ENCODE measurements at places on chromosomes 3 and 15.
A peak's percentile ranks its signal among the peaks of the same experiment; 100 is the strongest.

DNA sequence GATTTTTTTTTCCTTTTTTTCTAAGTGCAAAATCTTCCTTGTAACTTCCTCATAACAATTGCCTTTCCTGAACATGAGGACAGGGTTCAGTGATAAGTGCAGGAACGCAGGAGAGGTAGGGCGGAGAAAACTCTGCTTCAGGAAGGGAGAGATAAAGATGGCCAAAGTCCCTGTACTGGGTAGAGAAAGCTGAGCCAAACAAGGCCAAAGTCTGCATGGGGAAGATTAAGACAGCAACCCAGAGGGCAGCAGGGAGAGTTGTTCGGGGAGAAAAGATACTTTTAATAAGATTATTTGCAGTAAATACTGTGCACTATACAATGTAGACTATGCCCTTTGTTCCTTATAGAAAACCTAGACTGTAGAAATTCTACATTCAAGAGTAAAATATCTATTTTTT is 55.4 kb upstream of the LRRFIP2 start:
- DNase-seq: no peak

DNA sequence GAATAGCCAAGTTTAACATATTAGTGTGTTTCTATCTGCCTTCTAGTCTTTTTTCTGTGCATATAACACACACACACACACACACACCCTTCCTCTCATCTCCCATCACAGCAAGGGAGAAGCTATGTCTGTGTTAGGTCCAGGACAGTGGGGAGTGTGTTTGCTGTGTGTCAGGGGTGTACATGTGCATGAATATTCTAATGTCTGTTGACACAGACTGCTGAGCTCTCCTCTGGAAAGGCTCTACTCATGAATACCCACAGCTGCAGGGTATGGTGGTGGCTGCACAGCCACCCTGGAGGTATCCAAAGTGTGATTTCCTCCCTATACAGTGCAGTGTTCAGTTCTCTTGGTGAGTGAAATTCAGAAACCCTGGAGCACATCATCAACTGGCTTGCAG is 42.9 kb downstream of the ARNT2 start:
- DNase-seq: no peak

DNA sequence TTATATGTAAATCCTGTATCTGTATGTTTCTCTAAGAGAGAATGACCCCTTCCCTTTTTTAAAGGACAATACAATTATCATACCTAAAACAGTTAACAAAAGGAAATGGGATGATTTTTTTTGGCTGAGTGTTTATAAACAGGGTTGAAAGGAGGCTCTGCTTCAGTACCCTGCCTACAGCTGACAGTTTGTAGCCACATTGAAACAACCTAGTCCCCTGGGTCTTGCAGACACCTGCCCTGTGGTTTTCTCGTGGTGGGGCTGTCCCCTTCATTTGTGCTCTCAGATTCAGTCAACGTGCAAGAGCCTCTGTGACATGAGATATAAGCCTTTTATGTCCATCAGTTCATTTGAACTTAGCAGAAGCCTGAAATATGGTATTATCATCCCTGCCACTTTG is 2.3 kb upstream of the HMCES start:
- DNase-seq: no peak

DNA sequence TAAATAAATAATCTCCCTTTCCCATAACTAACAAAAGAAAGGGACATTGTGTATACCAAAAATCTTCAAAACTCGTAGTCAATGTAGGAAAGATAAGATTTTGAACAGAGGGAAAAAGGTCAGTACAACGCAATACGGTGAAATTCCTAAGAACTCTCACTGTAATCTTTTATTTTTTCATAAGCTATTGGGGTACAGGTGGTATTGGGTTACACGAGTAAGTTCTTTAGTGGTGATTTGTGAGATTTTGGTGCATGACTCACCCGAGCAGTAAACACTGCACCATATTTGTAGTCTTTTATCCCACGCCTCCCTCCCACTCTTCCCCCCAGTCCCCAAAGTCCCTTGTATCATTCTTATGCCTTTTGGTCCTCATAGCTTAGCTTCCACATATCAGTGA is 718.0 kb downstream of the TBL1XR1 start:
- DNase-seq: no peak

- DNase-seq: no peak
These were observed 16.1 kb downstream of the SLC28A2 start for GRCh38 chr15:45268135-45268534.

DNA sequence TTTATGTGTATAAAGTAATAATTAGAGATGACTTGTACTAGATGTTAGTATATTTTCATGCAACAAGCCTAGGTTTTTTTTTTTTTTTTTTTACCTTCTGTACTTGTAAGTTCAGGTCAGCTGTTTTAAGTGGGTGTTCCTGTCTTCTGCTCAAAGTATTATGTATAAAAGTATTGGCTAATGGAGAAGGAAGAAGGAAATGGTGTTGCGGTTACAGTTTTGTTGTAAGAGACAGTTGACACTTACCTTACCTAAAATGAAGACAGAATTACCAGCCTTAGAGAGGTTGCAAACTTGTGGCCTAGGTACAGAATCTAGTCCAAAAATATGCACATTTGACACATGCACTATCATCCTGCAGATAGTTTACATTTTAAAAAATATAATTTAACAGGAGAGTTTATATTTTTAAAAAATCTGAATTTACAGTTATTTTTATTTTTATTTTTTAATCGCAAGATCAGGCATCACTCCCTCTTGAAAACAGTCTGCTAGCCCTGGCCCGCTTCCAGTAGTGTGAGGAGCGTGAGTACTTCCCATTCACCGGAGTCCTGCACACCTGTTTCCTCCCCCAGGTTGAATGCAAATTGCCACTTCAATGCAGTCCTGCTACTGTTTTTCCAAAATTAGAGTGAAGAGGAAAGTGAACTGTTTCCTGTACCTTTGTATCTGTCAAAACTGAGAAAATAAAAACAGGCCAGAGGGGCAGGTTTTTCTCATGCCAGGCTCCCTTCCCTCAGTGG is 224.3 kb upstream of the SOX2 start:
- no peak for DNase-seq

DNA sequence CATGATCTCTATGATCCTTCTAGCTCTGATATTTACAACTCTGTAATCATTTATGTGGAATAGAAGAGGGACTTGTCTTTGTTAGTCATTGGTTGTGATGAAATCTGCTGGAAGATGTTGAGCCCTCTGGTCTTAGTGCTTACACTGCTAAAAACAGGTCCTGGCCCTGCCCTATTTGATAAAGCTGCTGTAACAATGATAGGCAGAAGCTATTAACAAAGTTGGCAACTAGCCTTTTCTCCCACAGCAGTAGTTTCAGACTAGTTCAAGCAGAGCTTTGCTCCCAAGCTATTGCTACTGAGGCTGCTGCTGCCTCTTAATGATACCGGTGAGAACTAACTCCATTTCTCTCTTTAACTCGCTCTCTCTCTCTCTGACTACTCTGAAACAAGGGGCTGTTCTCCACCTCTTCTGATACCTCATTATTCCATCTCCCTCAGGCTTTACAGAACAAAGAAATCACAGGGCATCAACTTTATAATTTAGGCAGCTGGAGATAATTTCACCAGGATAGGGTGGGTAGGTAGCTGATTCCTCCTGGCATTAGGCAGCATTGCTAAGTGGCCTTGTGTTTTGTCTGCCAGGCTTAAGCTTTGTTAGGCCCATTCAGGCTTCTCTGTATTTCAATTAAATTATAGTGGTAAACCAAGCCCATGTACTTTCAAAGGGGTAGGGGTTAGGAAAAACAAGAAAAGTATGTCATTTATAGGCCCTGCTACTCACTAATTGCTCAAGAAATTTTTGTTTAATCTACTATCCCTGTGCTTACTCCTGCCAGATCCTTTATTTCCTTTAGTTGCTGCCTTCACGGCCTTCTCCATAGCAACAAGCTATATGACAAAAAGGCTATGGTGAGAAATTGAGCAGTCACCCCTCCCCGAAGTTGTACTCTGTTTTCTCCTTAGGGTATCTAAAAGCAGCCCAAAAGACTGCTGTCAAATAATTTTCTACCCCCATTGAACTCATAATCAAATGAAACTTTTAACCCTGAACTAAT is 139.6 kb downstream of the RBPMS2 start:
- no peak for DNase-seq

DNA sequence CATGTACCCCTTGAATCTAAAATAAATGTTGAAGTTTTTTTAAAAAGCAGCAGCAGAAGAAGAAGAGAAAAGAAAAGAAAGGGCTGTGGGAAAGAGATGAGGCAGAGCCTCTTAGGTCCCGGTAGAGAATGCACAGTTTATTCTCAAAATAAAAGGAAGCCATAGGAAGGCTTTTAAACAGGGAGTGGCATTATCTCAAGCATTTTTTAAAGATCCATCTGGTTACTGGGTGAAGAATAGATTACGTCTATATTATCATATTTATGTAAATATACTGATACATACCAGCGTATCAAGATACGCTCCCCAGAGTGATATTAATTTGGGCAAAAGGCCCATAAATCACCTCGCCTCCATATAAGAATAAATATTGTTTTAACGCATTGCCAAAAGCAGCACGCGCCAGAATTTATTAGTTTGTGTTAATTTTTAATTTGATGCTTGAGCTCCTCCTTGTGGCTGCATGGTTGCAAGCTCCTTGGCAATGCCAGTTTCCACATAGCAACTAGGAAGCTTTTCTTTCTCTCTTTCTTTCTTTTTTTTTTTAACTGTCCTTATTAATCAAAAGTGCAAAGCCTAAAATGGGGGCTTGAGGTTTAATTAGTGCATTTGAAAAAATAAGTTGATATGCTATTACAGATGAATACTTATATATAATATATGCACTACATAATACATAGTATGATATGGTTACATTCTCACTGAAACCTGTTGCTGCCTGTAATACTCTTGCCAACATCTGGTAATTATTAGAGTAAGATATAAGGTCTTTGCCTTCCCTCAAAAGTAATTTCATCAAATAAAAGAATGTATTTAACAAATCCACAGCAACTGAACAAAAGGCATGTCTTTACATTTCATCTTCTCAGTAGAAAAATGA is 242.8 kb upstream of the UBE2E2 start:
- DNase-seq: no peak

DNA sequence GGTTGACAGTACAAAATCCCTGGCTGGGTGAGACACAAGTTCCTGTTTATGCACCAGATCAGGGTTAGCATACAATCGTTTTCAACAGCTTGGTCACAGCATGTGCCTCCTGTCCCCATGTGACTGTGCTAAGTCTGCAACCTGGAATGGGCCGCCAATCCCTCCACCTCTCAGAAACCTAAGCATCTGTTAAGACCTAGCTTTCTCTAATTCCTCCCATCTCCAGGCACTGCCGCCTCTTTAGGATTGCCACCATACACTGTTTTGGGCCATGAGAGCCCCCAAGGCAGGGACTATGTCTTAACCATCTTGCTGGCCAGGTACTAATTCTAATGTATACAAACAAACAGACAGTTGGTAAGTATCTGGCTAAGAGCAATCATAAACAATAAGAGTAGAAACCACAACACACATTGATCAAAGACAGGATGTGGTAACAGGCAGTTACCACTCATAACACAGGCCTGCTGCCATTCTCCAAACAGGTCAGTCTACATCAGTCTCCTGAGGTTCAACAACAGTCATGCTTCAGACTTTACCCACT is 25.6 kb downstream of the SEC22C start:
- no peak for DNase-seq

GRCh38 chr3:192170031-192170430 is 557.3 kb downstream of the FGF12 start:
- no peak for DNase-seq

DNA sequence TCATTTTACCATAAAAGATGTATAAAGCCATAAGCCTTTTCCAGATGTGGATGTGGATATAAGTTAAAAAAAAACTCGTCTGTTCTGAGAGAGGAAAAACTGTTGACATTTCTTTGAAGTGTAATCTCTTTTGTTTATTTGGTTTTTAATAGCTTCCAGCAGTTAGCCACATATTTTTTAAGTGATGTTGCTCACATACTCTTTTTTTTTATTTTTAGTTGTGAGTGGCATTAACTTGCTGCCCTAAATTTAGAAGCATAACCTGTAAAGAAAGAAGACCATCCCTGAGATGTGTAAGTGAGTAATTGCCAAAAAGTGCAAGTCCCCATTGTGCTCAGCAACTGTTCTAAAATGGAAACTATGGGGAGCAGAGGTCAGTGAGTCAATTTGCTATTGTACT is 415.9 kb upstream of the MDFIC2 start:
- no peak for DNase-seq

DNA sequence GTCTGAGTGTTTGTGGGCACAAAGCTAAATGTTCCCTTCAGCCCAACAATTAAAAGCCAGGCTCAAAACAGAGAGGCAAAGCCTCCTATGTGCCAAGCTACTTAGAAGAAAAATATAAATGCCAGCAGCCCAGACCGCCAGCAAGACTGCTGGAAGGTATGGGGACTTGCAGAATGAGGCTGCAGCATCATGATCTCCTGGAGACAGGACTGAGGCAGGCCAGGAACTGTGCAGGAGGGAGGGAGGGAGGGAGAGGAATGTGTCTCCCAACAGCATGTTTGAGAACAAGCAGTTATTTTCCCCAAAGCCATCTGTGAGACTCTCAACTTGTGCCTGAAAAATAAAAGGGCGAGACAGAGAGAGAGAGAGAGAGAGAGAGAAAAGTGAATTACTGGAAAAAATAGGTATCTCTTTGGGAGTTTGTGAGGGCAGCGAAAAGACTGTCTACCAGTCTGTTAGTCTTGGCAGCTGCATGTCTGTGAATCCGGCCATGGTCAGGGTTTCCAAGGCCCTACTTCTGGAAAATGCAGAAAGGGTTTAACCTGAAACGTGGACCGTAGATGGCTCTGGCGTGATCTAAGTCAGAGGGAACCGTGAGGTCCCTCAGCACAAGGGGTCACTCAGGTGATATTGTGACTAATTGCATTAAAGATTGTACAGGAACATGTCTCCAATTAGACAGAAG is 139.7 kb upstream of the COL8A1 start:
- no peak for DNase-seq

- no peak for DNase-seq
These were observed 2.9 kb downstream of the ATP13A5 start for GRCh38 chr3:193375614-193376013.

DNA sequence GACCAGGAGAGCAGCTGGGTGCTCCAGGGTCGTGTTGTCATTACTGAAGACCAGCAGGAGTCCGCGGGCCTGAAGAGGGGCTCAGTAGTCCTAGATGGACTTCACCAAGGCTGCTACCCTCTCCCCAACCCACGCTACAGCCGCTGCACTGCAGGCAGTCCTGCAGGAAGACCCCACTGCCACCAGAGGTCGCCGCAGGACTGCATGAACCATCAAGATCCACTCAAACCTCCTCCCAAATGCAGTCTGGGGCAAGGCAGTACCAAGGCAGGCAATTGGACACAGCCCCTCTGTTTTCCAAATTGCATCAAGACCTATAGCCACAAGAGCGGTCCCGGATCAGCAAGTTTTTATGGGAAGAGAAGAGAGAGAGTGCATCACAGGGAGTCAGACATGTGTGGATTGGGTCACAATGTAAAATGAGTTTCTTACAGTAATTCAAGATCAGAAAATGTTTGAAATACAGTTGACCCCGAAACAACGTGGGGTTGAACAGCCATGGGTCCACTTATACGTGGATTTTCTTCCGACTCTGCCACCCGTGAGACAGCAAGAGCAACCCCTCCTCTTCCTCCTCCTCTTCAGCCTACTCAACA is 46.7 kb downstream of the DZIP1L start:
- DNase-seq: peak; percentile 70

GRCh38 chr15:32152574-32152973 is 122.3 kb downstream of the CHRNA7 start:
- DNase-seq: no peak

- no peak for DNase-seq
These were observed 38.4 kb downstream of the PLCL2 start for GRCh38 chr3:16923112-16923511.

- DNase-seq: no peak
These were observed 2.8 kb downstream of the GOLGA8A start for GRCh38 chr15:34434627-34435305.

- no peak for DNase-seq
These were observed 98.1 kb upstream of the ARHGEF3 start for GRCh38 chr3:56899851-56900250.
